ENCODE measurements at places on chromosomes 1 and 21.
A peak's percentile ranks its signal among the peaks of the same experiment; 100 is the strongest.

DNA sequence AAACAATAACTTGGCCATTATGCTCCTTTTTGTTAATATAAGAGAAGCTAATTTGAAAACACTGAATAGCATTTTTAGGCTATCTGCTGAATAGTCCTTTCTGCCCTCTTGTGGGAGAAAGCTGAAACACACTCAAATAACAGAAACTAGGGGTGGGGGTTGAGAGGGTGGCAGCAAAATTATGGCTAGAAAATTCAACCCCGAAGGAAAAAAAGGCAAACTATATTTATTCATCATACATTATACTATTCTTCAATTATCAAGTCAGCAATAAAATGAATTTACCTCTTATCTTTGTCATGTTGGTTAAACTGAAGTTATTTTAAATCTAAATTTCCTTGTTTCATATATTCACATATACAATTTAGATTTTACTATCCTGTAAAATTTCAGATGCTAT lies 255.9 kb downstream of the FAF1 start:
- no peak for DNase-seq

DNA sequence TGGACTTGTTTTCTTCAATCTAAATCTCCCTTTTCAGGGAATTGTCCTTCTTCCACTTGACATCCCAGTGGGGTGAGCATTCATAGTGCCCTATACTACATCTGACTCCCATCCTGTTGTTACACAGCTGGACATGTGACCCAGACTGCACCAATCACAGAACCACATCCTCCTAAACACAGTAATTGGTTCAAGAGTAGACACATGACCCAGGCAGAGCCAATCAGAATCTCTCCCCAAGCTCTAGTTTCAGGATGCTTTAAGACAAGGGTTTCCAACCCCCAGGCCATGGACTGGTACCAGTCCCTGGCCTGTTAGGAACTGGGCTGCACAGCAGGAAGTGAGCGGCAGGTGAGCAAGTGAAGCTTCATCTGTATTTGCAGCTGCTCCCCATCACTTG lies 5.6 kb upstream of the DDOST start:
- no peak for DNase-seq

GRCh38 chr1:32413507-32414185 lies 19.4 kb upstream of the BSDC1 start:
- no peak for DNase-seq

DNA sequence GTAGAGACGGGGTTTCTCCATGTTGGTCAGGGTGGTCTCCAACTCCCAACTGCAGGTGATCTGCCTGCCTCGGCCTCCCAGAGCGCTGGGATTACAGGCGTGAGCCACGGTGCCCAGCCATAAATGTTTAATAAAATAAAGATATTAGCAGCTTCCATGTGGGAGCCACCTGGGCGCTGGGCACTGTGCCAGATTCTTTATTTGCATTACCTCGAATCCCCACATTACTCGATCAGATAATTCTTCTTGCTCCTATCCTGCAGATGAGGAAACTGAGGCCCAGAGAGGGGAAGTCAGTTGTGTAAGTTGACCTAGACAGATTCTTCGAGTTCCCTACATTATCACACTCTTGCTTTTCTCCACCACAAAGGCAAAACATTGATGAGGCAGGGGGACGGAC lies 24.9 kb upstream of the TENT5B start:
- no peak for DNase-seq

DNA sequence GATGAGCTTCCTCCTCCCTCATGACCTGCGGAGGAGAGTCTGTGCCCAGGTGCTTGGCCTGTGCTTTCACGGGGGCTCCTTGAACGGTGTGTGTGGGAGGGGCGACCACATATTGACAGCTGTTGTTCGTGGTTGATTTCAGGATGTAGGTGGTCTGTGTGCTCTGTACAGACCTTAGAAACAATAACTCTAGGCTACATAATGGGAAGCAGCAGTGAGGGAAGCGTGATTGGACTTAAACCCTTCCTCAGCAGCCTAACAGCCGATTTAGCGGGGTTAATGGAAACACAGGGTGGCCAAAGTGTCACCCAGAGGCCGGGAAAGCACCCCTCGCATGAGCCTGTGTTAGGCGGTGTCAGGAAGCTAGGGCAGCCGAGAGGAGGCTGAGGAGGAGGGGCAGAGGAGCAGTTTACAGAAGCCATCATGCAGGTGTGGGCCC lies 56.0 kb downstream of the TBCE start:
- no peak for DNase-seq

DNA sequence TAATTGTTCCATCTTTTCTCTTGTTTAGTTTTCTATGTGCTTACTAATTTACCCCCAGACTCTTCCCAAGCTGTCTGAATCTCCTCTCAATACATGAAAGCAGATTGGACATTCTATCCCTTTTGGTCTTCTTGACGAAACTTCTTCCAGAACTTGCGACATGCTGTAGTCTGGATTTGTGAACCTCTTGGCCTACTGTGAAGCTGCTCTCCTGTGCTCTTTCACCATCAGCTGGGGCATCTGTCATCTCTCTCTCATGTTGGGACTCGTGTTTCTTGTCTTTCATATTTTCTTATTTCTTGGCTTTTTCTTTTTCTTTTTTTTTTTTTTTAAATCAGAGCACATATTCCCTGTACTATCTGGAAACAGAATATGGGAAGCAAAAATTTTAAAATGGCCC lies 6.8 kb downstream of the CPT2 start:
- no peak for DNase-seq

DNA sequence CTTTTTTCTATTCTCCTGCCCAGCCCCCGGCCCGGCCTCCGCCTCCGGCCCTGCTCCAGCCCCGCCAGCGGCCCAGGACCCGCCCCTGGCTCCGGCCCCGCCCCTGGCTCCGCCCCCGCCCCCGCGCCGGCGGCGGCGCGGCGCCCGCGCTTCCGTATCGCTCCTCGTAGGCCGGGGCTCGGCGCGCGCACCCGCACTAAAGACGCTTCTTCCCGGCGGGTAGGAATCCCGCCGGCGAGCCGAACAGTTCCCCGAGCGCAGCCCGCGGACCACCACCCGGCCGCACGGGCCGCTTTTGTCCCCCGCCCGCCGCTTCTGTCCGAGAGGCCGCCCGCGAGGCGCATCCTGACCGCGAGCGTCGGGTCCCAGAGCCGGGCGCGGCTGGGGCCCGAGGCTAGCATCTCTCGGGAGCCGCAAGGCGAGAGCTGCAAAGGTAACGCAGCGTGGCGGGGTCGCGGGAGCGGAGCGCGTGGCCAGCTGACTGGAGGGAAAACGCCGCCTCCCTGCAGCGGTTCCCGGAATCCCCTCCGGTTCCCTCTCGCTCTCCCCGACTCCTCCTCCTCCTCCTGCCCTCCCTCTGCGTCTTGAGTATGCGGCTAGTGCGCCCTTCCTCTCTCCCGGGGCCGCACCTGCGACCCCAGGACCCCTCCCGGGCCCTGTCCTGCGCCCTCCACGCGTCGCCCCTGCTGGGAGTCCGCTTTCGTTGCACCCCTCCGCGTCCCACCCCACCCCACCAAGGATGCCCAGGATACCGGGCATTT lies at the start of gene IFNAR2:
Gene IFNAR2, plus strand, starts transcription at position 155 of the 761 bp plus-strand sequence. CDS start 11,985 bp downstream, outside the sequence.
- DNase-seq = peak; percentile 68

- no peak for DNase-seq
These were observed 27.7 kb upstream of the ESRRG start for GRCh38 chr1:216750961-216751360.

GRCh38 chr1:54516249-54516920 lies 31.6 kb upstream of the ACOT11 start:
- no peak for DNase-seq

- DNase-seq = no peak
These were observed 256.8 kb upstream of the NFIA start for GRCh38 chr1:60825593-60825992.

- DNase-seq = no peak
These were observed 25.1 kb upstream of the ZFP69B start for GRCh38 chr1:40425198-40425597.

GRCh38 chr1:234001817-234002216 lies 97.3 kb downstream of the SLC35F3 start:
- no peak for DNase-seq

DNA sequence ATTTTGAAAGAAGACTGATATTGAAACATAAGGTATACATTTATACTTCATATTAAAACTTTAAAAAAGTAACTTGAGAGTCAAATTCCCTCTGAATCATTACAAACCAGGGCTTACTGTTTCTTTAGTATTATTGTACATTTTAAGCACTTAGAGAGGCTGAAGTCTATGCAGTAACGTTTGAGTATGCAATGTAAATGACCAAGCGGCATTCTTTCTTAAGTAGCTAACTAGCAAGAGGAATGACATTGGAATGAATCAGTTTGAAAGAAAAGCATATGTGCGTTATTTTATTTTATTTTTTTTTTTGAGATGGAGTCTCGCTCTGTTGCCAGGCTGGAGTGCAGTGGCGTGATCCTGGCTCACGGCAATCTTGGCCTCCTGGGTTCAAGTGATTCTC lies 24.3 kb downstream of the WNT2B start:
- no peak for DNase-seq

GRCh38 chr1:42335809-42336518 lies 929 bp upstream of the FOXJ3 start:
- no peak for DNase-seq

DNA sequence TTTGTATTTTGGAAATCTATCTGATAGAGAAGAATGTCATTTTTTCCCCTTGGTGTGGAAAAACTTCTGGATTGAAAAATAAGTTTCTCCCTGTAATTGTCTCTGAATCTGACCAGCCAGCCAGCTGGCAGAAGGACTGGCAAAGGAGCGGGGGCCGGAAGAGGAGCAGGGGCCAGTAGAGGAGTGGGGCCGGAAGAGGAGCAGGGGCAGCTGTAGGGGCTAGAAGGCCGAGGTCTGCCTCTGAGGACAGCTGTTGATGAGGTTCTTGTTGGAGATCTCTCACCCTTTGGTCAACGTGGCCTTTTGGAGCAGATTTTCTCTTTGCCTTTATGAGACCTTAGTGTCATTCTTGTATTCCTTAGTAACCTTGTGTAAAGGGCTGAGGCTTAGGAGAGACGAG lies 121.8 kb downstream of the GALNT2 start:
- no peak for DNase-seq

- DNase-seq = no peak
These were observed 93.5 kb upstream of the NFIA start for GRCh38 chr1:60988891-60989290.

DNA sequence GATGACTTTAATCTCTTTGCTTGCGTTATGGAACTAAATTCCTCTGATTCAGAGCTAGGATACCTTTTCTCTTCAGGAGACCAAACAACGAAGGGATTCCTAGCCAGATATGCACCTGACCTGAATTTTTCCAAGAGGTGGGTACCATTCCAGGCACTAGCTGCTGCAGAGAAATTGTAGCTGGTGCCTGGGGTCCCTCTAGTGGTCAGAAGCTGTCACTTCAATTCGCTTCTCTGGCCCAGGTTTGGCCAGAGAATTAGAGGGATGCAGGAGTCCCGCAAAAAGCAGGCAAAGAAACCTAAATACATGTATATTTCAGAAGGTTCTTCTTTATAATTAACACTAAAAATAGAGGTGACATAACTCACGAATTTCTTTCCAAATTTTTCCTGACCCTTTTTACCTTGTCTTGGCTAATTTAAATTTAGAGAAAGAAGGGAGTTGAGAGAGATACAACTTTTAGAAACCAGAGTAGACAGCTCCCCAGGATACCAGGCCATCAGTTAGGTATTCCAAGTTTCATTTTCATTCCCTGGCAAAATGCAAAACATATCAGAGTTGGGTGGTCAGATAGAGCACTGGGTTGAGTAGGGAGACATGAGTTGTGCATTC lies 9.6 kb downstream of the ACKR1 start:
- no peak for DNase-seq

- no peak for DNase-seq
These were observed 574.7 kb upstream of the ADGRL2 start for GRCh38 chr1:81225789-81226602.

- peak; percentile 38 for DNase-seq
These were observed at the start of gene ACTN2 for GRCh38 chr1:236685917-236686814. TSS of gene ACTN2 (plus strand) at chr1:236686499. CDS start at chr1:236686674, 175 bp downstream.

DNA sequence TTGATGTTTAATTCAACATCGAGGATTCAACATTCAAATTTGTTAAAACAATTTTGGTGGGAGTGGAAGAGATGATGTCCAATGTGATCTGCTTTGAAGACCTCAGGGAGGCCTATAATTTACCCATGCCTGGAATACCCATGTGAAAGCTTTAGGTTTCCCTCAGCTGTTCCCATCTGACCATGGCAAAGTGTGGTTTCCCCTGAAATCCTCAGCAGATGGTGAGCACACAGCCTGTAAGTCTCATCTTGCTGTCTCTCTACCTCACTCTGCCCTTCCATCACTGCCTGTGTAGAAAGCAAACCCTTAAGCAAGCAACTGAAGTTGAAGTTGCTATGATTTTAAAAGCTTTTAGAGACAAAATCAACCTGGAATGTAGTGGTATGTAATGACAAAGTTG lies 80.1 kb upstream of the ATF3 start:
- DNase-seq = no peak

GRCh38 chr1:81592233-81592632 lies 208.5 kb upstream of the ADGRL2 start:
- DNase-seq = no peak

- DNase-seq = peak; percentile 26
These were observed 361 bp downstream of the DDAH1 start for GRCh38 chr1:85464497-85465098.

DNA sequence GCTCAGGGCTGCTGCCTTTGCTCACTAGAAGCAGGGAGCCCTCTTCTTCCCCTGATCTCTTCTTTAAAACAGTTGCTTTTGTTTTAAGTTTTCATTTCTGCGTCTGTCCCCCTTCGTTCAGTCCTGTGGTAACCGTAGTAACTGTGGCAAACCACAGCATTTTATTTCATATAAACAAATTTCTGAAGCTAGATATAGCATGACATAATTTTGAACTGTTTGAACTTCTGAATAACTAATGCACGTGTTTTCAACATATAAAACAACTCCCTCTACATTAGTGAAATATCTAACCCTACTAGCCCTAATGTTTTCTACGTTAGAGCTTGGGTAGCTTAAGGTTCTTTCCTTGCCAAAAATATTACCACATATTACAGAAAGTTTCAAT lies 104.6 kb downstream of the DISP1 start:
- DNase-seq = no peak

DNA sequence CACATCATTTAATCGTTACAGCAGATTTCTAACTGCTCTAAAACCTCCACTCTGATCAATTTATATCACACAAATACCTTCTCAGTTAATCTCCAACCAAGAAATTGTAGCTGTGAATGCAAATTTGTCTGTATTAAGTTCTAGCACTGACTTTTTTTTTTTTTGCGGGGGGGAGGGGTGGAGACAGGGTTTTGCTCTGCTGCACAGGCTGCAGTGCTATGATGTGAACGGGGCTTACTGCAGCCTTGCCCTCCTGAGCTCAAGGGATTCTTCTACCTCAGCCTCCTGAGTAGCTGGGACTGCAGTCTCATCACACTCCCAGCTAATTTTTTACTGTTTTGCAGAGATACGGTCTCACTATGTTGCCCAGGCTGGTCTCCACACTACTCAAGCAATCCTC lies 163.6 kb downstream of the RERE start:
- no peak for DNase-seq

DNA sequence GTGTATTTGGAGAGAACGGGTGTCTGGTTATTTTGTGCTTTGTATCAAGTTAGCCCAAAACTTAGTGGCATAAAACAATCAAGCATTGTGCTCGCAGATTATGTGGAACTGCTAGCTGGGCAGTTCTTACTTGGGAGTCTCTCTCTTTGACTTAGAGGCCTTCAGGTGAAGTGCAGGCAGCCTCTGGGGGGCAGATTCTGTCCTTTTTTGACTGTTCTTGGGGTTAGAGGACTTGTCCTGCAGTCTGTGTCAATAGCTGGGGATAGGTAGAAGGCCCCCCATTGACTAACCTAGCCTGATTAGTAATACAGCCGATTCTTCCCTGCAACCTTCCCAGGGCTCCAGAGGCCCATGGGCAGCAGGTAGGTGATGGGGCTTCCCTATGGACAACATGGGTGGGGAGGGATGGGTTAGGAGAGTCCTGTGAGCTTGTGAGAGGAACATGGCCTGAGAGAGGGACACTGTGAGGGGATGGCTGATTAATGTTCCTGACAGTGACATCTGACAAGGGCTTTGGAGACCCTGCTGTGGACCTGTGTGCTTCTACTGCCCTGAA lies 37.2 kb upstream of the ACOT11 start:
- DNase-seq = no peak
